ENCODE measurements at places on chromosomes 3 and 15.

- no peak for DNase-seq
Observed at GRCh38 chr15:65512189-65512588, 5.3 kb downstream of the DPP8 start.

- no peak for DNase-seq
Observed at GRCh38 chr3:44674211-44674610, 25.7 kb downstream of the ZNF35 start.

DNA sequence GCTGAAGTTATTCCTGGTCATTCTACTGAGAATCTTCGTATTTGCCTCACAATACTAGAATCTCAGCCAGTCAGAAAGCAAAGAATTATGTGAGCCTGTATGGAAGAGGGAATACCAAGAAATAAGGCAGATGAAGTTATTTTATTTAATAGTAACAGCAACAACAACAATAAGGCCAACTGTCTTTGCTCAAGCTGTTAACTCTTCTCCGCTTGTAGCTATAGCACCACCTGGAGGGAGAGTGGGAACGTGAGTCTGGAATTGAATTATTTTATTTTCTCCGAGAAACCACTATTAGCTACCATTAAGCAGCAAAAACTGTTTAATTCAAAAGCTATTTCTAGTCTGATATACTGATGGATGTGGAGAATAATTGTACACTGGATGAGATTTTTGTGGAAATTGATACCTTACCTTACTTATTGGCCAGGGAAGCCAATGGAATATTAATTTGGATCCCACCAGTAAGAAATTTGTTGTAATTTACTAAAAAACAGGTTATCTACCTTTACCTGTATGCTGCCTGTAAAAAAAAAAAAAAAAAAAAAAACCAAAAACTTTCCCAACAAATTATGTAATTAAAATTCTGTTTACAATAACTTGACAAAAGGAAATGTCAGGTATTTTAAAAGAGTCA, 50.1 kb downstream of the CALML4 start:
- no peak for DNase-seq

DNA sequence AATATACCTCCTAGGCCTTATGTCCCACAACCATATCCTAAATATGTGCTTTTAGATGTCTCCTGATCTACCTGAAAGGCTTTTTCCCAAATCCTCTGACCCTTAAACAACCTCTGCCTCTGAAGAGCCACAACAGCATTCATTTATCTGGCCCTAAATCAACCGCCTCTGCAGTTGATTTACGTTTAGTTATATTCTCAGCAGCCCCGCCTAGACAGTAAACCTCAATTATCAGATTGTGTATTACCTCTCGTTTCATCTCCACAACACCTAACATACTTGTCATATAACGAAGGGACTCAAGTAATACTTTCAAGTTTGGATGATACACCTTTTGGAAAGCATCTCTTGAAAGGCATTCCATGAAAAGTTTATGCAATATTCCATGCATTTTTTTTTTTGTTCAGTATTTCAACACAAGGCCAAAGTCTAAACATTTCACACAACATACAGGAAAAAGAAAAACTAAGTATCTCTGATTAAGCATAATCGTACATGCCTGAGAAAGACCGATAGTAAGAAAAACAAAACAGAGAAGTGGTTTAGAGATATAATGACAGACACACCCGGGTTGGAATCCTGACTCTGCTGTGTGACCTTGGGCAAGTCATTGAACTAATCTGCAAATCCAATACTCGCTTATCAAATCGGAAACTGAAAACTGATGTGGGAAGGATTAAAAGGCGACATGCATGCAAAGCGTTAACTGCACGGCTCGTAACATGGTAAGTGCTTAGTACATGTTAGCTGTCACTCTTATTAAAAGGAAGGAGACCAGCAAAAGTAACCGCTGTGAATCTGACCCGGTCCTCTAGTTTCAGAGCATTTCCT, 778 bp downstream of the CRBN start:
- no peak for DNase-seq

DNA sequence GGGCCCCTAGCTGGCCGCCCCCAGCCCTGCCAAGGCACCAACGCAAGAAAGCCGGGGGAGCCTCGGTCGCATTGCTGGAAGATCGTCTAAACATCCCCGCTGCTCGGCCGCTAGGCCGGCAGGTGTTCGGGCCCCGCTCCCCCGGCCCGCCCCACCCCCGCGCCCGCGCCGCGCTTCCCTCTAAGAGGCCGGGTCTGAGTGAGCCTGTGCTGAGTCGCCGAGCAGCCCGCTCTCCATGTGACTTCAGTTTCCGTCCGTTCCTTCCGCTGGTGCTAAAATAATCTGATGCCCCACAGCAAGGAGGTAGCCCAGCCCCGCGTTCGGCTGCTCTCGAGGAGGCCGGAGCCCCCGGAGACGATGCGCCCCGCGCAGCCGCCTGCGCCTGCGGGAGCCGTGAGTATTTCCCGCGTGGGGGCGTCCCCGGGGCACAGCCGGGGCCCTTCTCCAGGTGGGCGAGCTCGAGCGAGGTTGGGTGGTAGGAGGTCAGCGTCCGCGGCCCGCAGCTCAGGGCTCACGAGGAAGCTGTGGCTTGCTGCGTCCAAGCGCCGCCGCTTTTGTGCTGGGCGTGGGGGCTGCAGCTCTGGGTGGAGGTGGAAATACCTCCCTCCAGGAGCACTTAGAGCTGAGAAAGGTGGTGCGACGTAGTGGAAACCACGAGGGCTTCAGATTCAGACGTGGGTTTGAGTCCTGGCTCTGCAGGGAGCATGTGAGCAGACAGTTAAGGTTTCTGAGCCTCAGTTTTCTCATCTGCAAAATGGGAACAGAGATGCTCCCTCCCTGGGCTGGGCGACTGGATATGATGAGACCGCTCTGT, at the start of gene NRROS:
Gene NRROS (plus strand): TSS at position 212 of the 814 bp plus-strand sequence. CDS start 14,846 bp downstream, outside the sequence.
- DNase-seq = no peak

- DNase-seq = peak; percentile 10
Observed at GRCh38 chr3:156826896-156827882, 1.0 kb downstream of the LEKR1 start.

- no peak for DNase-seq
Observed at GRCh38 chr3:69999140-70000027, at the start of gene SAMMSON. Gene SAMMSON, plus strand, starts transcription at chr3:69999733.

DNA sequence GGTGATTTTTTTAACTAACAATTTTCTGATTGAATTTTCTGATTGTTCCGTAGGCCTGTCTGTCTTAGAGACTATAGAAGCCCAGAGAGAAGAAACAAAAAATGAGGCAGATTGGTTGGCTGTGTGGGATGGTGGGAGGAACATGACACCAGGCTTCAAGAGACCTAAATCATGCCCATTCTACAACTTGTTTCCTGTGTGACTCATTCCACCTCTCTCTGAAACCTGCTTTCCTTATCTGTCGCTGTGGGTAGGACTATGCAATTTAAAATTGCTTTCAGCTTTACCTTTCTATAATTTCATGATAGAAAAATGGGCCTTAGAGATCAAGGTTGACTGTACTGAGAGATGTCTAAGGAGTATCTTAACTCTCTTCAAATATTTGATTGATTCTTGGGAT, 44.5 kb downstream of the OXNAD1 start:
- DNase-seq = no peak

DNA sequence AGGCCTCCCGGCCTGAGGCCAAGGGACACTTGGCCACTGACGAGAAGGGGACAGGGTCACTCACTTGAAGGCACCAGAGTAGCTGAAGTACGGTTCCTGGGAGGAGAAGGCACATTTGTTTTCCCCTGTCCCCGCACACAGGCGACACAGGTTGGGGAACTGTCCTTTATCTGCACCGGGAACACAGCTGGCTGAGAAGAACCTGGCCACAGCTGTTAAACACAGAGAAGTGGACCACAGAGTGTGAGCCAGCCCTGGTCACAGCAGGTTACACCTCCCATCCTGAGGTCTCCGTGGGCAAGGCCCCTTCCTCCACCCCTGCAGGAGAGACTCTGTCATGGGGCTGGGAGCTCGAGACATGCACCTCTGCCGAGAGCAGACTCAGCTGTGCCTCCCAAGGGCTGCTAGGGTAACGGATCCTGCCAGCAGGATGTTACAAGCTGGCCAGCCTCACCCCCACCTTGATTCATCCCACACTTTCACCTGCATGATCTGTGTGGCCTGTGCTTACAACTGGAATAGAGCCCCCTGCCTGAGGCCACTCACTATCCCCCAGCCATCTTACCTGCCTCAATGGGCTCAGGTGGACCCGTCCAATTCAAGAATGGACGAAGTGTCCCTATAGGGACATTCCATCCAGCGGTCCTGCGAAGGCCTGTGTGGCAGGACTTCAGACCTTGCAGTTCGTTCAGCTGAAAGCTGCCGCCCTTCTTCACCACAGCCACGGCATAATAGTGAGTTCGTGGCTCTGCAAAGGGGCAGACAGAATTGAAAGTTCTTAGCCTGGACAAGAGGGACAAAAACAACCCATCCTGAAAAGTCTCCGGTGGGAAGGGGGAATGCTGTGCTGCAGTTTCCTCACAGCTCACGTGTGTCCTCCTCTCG, 9.2 kb downstream of the LTF start:
- DNase-seq = no peak

DNA sequence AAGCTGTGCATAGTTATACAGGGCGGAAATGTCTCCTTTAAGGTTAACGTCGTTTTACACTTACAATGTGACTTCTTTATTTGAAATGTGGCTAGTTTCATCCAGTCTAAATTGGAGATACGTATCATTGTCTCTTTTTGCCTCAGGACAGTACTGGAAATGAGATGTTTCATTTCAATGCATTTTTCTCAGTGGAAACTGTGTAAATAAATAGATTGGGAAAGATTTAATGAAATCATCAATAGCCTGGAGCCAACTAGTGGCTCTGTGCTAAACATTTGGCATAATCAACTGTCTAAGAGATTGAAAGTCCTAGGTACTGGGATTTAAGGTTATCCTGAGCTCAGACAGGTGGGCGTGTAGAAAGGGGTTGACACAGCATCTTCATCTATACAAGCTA, 691.5 kb upstream of the CCDC54 start:
- no peak for DNase-seq

DNA sequence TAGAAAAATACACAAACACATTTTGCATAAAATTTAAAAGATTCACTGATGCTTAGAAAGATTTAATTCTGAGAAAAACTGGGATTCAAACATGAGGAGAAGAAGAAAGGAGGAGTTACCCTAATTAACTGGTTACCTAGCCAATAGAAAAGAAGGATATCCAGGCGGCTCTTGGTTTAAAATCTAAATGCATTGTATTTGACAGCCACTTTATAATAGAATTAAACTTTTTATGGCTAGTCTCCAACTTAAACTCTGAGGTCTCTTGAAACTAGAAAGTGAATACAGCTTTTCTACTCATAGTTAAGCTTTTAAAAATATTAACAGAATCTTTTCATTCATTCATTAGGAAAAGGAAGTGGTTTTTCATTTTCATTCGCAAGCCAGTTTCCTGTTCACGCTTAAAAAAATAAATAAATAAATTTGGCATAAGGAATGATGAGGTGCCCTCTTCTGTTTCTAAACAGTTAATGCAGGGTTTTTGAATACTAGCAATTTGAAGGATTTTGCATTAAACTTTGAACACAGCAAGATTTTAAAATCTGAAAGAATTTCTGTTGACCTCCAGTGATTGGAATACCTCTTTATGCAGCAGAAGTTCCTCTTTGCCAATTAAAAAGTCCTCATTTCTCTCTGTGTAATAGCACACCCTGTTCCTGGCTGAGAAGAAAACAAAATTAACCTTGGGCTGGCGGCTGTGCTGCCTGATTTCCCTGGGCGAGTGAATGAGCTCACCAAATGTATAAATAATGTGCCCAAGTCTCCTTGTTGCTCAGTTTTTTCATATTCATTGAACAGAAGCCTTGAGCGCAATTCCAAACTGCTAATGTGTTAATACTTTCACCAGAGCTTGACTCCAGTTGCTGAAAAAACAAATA, 105.1 kb downstream of the ZMAT3 start:
- no peak for DNase-seq

- no peak for DNase-seq
Observed at GRCh38 chr15:78454992-78455391, 17.0 kb downstream of the IREB2 start.

DNA sequence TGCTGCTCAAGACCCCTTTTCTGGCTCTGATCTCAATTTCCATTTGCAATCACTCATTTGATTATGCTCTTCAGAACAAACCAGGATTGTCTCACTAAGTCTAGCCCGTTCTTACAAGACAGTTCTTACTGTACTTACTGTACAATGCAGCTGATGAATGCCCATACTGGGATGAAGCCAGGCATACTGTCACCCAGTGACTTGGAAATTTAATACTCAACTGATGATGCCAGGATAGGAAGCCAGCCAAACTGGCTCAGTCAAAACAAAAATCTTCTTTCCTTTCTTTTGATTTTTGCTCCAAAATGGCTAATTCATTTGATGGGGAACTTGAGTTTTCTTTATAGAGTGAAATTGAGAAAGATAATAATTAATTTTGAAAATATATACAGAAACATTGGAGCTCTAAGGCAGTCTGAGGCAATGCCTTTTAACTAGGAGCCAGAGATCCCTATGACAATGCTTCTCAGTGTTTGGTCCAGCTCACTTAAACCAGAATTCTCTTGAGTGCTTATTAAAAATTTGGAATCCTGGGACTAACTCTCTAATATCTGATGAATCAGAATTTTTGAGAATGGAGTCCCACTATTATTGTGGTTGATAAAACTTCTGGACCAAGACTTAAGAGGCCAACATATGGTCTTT, 265.6 kb upstream of the THBS1 start:
- DNase-seq = no peak

DNA sequence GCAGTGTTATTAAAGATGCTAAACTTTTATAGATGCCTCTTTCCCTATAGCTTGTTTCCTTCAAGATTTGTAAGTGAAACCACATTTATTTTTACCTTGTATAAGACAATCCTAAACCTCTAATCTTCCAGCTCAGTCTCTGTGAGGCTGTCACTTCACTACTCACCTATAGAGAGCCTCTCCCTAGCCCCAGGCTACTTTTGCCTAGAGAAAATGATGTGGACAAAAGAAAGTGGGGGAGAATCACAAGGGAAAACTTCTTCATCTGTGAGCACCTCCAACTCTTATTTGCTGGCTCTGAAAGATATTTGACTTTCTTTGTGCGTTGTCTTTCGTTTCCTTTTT, 74.9 kb upstream of the SCN5A start:
- no peak for DNase-seq

GRCh38 chr3:124509884-124510283, 220.4 kb upstream of the UMPS start:
- no peak for DNase-seq

DNA sequence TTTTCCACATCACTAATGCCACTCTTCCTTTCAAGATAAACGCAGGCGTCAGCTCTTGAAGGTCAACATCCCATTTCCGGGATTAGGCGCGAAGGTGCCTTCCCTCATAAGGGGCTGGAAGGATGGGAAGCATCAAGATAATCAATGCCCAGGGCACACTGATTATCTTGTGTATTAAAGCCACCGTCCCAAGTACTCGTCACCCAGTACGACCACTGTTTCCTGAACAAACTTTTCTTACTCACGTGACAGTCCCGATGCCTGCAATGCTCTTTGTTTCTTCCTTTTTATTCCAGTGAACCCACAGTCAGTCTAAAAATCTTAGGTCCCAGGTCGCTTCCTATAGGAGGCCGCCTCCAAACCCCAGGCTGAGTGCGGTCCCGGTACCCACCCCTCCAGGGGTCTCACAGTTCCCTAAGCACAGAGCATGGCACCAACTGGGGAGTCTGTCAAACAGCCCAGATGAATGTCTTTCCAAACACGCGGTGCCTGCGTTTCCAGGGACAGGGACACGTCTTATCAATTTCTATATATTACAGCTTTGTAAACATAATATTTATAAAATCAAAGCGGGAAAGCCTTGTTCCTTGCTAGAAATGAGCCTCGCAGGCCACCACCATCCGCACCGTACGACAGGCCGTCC, 589 bp downstream of the ANAPC13 start:
- no peak for DNase-seq

- DNase-seq = no peak
Observed at GRCh38 chr3:46663591-46664135, 29.8 kb downstream of the ALS2CL start.

GRCh38 chr3:133833880-133834620, 28.4 kb downstream of the SRPRB start:
- DNase-seq = no peak

Measured in stimulated activated CD4-positive, alpha-beta T cell treated with anti-CD3 and anti-CD28 coated beads, Interleukin-15, amount 100 ng/mL, for 48 hours (primary cell).